ENCODE measurements at places on chromosomes 6 and 20.
A peak's percentile ranks its signal among the peaks of the same experiment; 100 is the strongest.

DNA sequence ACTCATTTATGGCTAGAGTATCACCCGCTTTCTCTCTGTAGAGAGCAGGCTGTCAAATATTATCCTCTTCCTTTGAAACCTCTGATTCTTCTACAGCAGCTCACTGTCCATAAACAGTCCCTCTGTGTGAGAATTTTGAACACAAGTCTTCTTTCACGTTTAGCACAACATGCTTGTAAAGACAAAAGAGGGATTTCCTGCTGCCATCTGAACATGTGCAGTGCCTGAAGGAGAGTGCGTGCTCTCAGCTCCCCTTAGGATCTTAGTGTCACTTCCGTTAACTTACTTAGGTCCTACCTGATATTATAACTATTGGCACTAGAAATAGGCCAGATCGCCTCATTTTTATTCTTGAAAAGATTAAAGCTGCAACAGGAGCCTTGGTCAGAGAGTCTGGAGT, 50.9 kb downstream of the FNDC1 start:
- DNase-seq: no peak

DNA sequence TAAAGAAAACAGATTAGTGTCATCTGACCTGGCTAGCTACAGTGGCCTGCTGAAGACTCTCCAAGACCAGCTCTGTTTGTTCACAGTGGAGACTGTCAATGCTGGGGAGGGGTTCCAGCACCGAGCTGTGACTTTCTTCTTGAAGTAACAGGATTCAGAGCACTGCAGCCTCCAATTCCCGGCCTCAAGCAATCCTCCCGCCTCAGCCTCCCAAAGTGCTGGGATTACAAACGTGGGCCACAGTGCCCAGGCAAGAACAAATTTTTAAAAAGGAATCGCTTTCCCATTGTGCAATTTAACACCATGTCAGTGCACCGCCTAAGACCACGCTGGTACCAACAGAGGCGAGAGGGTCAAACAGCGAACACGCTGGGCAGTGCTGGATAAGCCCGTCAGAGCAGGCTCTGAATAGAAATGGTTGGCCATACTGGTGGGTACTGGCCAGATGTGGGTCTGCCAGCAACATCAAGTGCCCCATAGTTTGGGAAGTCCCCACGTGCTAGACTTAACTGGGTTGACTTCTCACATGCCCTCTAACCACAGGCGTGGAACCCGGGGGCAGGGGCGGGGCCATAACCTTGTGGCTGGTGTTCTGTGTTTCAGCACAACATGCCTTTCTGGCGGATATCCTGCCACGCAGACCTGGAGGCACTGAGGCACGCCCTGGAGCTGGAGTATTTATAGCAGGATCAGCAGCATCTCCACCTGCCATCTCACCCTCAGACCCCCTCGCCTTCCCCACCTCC, 168.9 kb downstream of the ZMYND8 start:
- DNase-seq: no peak

GRCh38 chr20:58195047-58195446, 33.4 kb downstream of the ANKRD60 start:
- no peak for DNase-seq

DNA sequence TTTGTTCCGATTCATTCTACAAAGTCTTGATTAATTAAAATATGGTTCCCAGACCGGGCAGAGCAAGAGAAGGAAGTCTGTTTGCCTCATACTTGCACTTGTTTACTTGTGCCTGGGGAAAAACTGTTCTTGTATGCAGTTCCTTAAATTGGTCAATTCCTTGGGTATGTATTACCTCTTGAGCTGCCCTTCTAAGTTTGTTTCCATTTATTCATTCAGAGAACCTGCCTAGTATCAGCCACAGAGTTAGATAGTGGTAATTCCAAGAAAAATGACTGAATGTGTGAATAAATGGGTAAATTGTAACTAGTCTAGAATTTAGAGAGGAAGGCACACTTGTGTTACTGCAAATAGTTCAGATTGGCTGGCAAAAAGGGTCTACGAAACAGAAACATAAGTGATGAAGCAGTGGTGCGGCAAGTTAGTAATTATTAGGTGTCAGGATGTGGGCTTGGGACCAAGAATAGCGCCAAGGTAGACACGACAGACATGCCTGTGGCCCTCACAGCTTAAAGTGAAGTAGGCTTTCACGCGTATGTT, 525 bp upstream of the MAK start:
- DNase-seq: no peak

DNA sequence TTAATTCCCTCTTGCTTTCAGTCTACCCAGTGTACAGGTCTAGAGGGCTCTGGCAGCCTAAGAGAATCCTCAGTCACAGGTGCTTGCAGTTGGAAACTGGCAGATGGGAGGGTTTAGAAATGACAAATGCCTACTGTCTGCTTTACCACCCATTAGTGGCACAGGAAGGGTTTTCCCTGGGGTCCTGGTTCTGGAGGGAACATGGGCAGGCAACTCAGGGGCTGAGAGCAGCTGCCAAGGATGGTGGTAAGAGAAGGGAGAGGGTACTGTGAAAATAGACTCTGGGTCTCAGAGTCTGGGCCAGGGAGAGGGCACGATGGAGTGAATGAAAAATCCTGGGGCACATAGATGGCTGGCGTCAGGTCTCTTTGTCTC, 103.5 kb downstream of the TCP11 start:
- DNase-seq: no peak

- DNase-seq: peak; percentile 93
These were observed 1.7 kb downstream of the AMD1 start for GRCh38 chr6:110876170-110876773.

Data from AG08396 (cell line).